Activated CD4-positive, alpha-beta T cell treated with anti-CD3 and anti-CD28 coated beads, Interleukin-2, amount 50 U/mL, for 4 hours (primary cell): ENCODE measurements at places on chromosomes 5 and 9.

DNA sequence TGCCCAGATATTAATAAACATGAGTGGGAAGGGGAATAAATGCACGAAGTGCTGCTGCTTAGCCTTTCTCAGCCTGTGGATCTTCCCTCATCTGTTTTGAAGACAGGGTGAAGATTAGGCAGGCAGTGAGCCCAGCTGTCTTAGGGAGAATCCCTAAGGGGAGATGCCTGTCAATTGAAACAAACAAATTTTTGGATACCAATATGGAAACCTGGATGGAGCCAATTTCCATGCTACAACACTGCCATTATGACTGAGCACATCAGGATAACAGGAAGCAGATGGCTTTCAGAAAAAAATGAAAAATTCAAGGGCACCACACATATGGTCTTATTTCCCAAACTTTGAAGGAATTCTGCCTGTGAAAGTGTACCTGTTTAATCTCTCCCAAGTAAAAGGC is 80.3 kb downstream of the HMHB1 start:
- DNase-seq, result no peak

DNA sequence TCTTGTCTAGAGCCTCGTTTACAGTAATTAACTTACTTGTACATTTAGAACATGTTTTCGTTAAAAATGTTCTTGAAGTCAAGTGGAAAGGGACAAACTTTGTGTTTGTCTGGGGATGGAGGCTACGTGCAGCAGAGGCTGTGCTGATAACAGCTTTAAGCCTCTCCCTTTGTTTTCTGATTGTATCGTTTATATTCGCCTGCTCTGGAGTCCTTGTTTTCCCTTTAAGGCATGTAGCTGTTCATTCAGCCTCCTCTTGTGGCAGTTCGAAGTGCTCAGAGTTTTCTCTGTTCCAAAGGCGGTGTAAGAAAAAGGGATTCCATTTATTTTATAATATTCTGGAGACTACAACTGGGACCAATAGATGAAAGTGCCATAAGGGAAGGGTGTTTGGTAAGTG is 1.9 kb downstream of the SLC36A1 start:
- no peak for DNase-seq

DNA sequence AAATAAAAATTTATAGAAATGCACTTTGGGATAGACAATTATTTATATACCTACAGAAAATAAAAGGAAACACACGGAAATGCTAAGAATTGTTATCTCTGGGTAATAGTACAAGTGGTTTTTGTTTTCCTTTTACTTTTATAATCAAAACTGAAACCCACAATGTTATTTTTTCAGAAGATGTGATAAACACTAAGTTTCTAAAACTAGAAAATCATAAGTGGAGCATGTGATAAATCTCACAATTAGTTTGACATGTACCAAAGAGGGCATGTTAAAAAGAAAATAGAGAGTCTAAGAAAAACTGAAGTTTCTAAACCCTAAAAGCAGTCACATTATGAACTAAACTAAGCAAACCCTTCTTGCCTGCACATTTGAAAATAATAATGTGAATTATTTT is 61.1 kb downstream of the OXCT1 start:
- no peak for DNase-seq

DNA sequence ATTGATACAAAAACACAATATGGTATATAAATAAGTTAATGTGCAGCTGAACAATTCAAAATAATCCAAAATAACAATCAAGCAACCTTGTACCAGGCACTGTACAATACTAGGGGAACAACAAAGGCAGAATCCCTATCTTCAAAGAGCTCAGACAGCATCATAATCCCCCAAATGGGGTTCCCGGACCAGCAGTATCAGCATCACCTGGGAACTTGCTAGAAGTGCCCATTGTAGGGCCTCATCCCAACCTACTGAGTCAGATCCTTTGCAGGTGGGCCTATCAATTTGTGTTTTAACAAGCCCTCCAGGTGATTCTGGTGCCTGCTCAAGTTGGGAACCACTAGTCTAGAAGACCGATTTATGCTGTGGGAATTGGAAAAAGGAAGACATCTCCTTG is 27.1 kb downstream of the SLIT3 start:
- no peak for DNase-seq
